ENCODE measurements at places on chromosomes 5 and 9. TPM values are rescaled to one million over a fixed set of nuclear protein-coding genes. Genes with fewer than 3 reads are reported as not detected.
A peak's percentile ranks its signal among the peaks of the same experiment; 100 is the strongest.

GRCh38 chr5:108607421-108607820, 140.3 kb upstream of the FER start:
- no peaks in the 10 kb centered on the region for H3K4me1 ChIP-seq
- H3K27me3 ChIP-seq: peaks cover 2% of the 10 kb centered on the region
- no peaks in the 10 kb centered on the region for H3K36me3 ChIP-seq
- no peak overlapping the region for H3K27ac ChIP-seq

CDC20B gene
- not detected for total RNA-seq

GRCh38 chr9:77764894-77765780, 117.0 kb upstream of the GNA14 start:
- DNase-seq: peak; percentile 58
- H3K4me1 ChIP-seq: no peaks in the 10 kb centered on the region
- no peak overlapping the region for H3K4me3 ChIP-seq

DNA sequence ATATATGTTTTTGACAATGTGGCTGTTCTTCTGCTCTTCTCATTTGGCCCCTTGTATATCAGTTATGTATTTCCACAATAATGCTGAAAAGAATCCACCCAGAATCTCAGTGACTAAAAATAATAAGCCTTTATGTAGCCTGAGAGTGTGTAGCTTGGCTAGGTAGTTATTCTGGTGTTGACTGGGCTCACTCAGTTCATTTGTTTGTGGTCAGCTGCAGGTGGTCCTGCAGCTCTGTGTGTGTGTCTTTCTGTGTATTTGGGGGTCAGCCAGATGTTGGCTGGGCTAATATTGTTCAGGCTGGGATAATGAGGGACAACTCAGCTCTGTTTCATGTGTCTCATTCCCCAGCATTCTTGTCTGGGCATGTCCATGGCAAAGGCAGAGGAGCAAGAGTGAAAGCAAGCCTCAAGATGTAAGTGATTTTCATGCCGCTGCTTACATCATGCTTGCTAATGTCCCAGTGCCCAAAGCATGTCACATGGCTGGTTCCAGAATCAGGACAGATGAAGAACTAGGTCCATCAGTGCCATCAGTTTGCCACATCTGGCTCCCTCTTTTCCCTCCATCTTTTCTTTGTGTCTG, 162.8 kb downstream of the KCTD16 start:
- H3K27me3 ChIP-seq: no peaks in the 10 kb centered on the region
- no peak overlapping the region for H3K4me3 ChIP-seq
- H3K27ac ChIP-seq: no peak overlapping the region
- no peaks in the 10 kb centered on the region for H3K4me1 ChIP-seq
- DNase-seq: peak; percentile 47

DNA sequence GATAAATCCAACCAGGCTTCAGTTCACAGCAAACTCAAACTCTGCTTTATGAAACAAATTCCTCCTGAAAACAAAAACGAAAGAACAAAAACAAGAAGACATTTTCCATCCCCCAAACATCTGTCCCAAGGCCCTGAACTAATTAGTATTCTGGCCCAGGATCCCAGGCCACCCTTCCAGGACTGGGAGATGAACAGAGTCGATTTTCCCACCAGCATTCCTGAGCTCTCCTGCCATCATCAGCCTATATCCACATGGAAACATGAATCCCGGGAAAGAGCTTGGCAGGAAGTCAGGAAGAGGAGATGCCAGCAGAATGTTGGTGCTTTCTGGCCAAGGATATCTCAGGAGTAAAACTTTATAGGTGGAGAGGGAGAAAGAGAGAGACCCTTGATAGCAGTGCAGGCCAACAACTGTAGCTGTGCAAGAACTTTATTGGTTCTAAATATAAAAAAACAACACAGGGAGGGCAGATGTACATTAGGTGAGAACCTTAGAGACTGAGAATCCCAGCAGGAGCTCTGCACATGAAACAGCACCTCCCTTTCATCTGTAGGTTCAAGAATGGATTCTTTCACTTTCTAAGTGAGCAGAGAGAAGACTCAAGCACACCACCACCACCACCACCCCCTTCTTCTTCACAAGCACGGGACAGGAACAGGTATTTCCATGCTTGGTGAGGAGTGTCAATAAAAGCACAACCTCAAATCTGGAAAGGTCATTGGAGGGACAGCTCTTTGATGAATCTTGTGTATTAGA, 190.7 kb upstream of the TAS2R1 start:
- DNase-seq: peak; percentile 6
- H3K27me3 ChIP-seq: no peaks in the 10 kb centered on the region
- no peaks in the 10 kb centered on the region for H3K36me3 ChIP-seq

IFNA16 gene
- not detected for total RNA-seq

- no peak overlapping the region for H3K4me3 ChIP-seq
- H3K36me3 ChIP-seq: peaks cover 4% of the 10 kb centered on the region
- H3K4me1 ChIP-seq: peaks cover 4% of the 10 kb centered on the region
- H3K27me3 ChIP-seq: no peaks in the 10 kb centered on the region
- peak; percentile 76 for DNase-seq
These were observed 118.1 kb downstream of the DPYSL3 start for GRCh38 chr5:147391781-147392180.

TXNDC8 gene
- not detected for total RNA-seq

DNA sequence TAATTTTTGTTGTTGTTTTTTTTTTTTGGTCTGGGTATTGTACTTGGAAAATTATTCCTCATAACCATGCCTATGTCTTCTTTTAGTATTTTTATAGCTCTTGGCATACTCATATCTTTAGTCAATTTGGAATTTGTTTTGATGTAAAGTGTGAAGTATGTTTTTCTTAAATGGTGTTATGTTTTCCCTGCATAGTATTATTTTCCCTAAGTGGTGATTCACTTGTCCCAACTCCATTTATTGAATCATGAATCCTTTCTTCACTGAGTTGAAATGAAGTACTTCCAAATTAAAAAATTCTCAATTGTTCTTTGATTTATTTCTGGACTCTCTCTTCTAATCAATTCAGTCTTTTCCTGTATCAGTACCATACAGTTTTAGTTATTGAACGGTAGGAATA, 46.5 kb downstream of the POLK start:
- peaks cover 9% of the 10 kb centered on the region for H3K4me1 ChIP-seq
- no peaks in the 10 kb centered on the region for H3K27me3 ChIP-seq
- H3K27ac ChIP-seq: no peak overlapping the region
- H3K4me3 ChIP-seq: no peak overlapping the region
- peaks cover 15% of the 10 kb centered on the region for H3K36me3 ChIP-seq

GRCh38 chr9:88005240-88005639, 30.9 kb upstream of the CDK20 start:
- H3K4me1 ChIP-seq: peaks cover 4% of the 10 kb centered on the region
- no peak overlapping the region for H3K4me3 ChIP-seq
- H3K27me3 ChIP-seq: no peaks in the 10 kb centered on the region
- H3K27ac ChIP-seq: no peak overlapping the region

GRCh38 chr5:178207183-178207916, 3.0 kb downstream of the HNRNPAB start:
- DNase-seq: peak; percentile 82
- peaks cover 27% of the 10 kb centered on the region for H3K4me1 ChIP-seq
- no peaks in the 10 kb centered on the region for H3K27me3 ChIP-seq
- H3K4me3 ChIP-seq: peak overlapping the region; percentile 81
- peaks cover 67% of the 10 kb centered on the region for H3K36me3 ChIP-seq

SLC46A2 gene
- under 0.01 TPM for total RNA-seq

DNA sequence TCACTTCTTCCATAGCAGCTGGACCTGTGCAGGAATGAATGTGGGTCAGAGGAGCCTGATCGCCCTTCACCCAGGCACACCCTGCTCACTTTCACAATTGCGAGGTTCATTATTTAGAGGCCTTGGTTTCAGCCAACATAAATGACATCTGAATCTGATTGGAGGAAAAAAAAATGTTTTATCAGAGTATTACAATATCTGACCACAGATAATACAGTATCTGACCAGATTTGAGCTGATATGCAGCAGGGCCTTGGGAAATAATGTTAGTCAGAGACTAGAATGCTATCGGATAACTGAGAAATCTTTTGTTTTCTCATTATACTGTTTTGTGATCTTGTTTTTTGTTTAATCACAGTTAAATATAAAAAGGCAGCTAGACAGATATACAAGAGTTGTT, 7.7 kb downstream of the ICE1 start:
- DNase-seq: no peak
- H3K4me3 ChIP-seq: no peak overlapping the region
- peaks cover 26% of the 10 kb centered on the region for H3K4me1 ChIP-seq
- H3K27ac ChIP-seq: peak overlapping the region; percentile 4

DNA sequence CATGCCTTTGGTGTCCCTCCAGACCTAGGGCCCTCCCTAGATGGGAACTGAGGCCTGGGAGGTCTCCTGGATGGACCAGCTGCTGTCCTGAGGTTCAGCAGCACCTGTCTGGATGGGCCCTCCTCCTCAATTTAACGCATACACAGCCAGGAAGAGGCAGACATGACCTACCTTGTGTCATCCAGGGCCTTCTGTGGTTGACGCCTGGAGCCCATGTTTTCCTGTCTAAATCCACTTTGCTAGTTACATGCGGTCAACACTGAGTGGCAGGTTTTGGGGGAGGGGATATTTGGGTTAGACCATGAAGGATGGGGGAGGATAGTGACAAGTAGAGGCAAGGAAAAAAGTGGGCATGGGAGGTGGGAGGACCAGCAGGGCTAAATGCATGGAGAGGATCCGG, 3.1 kb upstream of the STC2 start:
- H3K4me1 ChIP-seq: peaks cover 33% of the 10 kb centered on the region
- H3K36me3 ChIP-seq: no peaks in the 10 kb centered on the region
- no peaks in the 10 kb centered on the region for H3K27me3 ChIP-seq
- peak overlapping the region; percentile 94 for H3K27ac ChIP-seq
- DNase-seq: no peak

DNA sequence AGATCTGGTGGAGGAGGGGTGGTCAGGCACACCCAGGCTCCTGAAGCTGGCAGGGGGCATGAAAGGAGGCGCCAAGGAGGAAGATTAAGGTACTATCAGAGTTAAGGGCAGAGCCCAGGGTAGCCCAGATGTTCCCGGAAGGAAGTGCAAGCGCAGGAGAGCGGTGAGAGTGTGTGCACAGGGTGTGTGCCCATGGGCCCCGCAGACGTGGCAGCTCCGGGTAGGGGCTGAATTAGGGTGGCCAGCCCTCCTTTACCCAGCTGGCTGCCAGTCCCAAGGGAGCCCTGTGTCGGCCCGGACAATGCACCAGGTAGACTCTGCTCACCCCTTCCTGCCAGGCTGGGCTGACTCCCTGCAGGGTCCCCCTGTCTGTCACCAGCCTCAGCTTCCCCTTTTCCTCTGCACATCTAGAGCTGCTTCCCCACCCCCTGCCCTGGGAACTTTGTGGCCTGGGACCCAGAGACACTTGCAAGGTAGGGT, at the start of gene SMIM33:
Gene SMIM33, plus strand, starts transcription at position 184 of the 480 bp plus-strand sequence. Its CDS starts 118 bp downstream, at position 302.
- peaks cover 15% of the 10 kb centered on the region for H3K4me1 ChIP-seq
- H3K27ac ChIP-seq: no peak within 1 kb of the TSS
- no peak for DNase-seq
- H3K27me3 ChIP-seq: no peaks in the 10 kb centered on the region

GRCh38 chr5:159269723-159270122, 6.6 kb downstream of the UBLCP1 start:
- H3K4me1 ChIP-seq: no peaks in the 10 kb centered on the region
- H3K27ac ChIP-seq: no peak overlapping the region
- H3K36me3 ChIP-seq: peaks cover 35% of the 10 kb centered on the region
- no peak for DNase-seq
- H3K27me3 ChIP-seq: no peaks in the 10 kb centered on the region

GRCh38 chr5:41736641-41737040, 133.6 kb downstream of the OXCT1 start:
- H3K27me3 ChIP-seq: no peaks in the 10 kb centered on the region
- no peak overlapping the region for H3K27ac ChIP-seq
- no peaks in the 10 kb centered on the region for H3K4me1 ChIP-seq

DNA sequence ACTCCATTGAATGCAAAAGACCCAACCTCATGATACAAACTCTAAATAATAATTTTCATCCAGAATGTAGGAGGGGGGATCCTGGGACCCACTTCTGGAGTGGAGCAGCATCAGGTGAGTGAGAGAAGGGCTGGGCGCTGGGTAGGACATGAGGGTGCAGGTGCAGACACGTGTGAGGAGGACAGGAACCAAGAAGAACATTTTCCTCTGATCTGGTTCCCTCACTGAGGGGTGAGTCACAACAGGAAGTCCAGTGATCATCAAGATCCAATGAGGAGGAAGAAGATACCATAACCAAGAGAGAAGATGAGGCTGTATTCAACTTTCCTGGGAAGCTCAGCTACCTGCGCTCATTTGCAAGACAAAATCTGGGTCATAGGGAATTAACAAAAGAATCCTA, 57.4 kb downstream of the SFXN1 start:
- no peaks in the 10 kb centered on the region for H3K4me1 ChIP-seq
- no peaks in the 10 kb centered on the region for H3K36me3 ChIP-seq
- H3K4me3 ChIP-seq: no peak overlapping the region
- H3K27ac ChIP-seq: no peak overlapping the region
- no peaks in the 10 kb centered on the region for H3K27me3 ChIP-seq
- no peak for DNase-seq

GRCh38 chr5:160421625-160422258, at the start of gene PTTG1:
Gene PTTG1 (plus strand): TSS chr5:160421855. CDS start chr5:160422313, 458 bp downstream.
- H3K27ac ChIP-seq: peak within 1 kb of the TSS; percentile 86
- no peaks in the 10 kb centered on the region for H3K27me3 ChIP-seq
- no peaks in the 10 kb centered on the region for H3K36me3 ChIP-seq
- H3K4me3 ChIP-seq: peak within 1 kb of the TSS; percentile 80
- H3K4me1 ChIP-seq: peaks cover 45% of the 10 kb centered on the region
- peak; percentile 89 for DNase-seq

DNA sequence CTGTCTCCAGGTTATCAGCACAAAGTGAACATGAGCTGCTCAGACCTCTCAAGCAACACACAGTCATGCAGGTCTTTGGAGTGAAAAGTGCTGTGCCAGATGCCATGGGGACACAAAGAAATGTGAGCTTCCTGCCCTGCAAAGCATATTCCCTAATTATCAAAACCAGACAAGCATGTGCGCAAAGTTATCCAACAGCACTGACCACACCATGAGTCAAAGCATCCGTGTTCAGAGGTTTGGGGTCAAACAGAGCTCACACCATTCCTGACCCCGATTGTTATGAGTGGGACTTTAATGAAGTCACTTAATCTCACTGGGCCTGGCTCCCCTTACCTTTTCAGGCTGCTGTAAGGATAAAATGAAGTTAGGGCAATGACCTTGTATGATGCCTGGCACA, 138.5 kb downstream of the SLIT3 start:
- peaks cover 47% of the 10 kb centered on the region for H3K4me1 ChIP-seq
- peak overlapping the region; percentile 94 for H3K27ac ChIP-seq
- DNase-seq: no peak
- no peaks in the 10 kb centered on the region for H3K36me3 ChIP-seq
- no peak overlapping the region for H3K4me3 ChIP-seq

- no peaks in the 10 kb centered on the region for H3K27me3 ChIP-seq
These were observed 347.6 kb downstream of the EBF1 start for GRCh38 chr5:158751961-158752655.

GRCh38 chr9:113150670-113151611, at the start of gene SLC31A2:
Gene SLC31A2 (plus strand): TSS chr9:113151007. CDS start chr9:113151075, 68 bp downstream.
- peaks cover 30% of the 10 kb centered on the region for H3K4me1 ChIP-seq
- peak; percentile 96 for DNase-seq
- H3K27me3 ChIP-seq: peaks cover 6% of the 10 kb centered on the region
- H3K4me3 ChIP-seq: peak within 1 kb of the TSS; percentile 92
